ENCODE measurements at places on chromosomes 3 and 15.

GRCh38 chr15:21270474-21270873, 169.8 kb downstream of the POTEB3 start:
- no peak overlapping the region for H3K27ac ChIP-seq
- no peaks in the 10 kb centered on the region for H3K4me1 ChIP-seq
- no peak overlapping the region for H3K4me3 ChIP-seq
- DNase-seq = no peak
- no peaks in the 10 kb centered on the region for H3K36me3 ChIP-seq

GRCh38 chr15:86001200-86001599, 78.5 kb upstream of the AGBL1 start:
- peak; percentile 4 for DNase-seq
- H3K27me3 ChIP-seq = no peaks in the 10 kb centered on the region
- peaks cover 7% of the 10 kb centered on the region for H3K4me1 ChIP-seq
- no peaks in the 10 kb centered on the region for H3K36me3 ChIP-seq

GRCh38 chr15:32723171-32723948, 5.6 kb downstream of the GREM1 start:
- no peak overlapping the region for H3K4me3 ChIP-seq
- no peaks in the 10 kb centered on the region for H3K27me3 ChIP-seq
- H3K4me1 ChIP-seq = no peaks in the 10 kb centered on the region

- H3K4me1 ChIP-seq = peaks cover 5% of the 10 kb centered on the region
- H3K27me3 ChIP-seq = no peaks in the 10 kb centered on the region
- no peak overlapping the region for H3K27ac ChIP-seq
- no peaks in the 10 kb centered on the region for H3K36me3 ChIP-seq
Observed at GRCh38 chr3:142272200-142272891, 47.0 kb upstream of the GK5 start.

DNA sequence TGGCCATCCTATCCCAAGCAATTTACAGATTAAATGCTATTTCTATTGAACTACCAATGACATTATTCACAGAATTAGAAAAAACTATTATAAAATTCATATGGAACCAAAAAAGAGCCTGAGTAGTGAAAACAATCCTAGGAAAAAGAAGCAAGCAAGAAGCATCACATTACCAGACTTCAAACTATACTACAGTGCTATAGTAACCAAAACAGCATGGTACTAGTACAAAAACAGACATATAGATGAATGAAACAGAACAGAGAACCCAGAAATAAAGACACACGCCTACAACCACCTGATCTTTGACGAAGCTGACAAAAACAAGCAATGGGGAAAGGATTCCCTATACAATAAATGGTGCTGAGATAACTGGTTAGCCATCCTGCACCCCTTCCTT, 152.2 kb downstream of the TNIK start:
- H3K4me3 ChIP-seq = no peak overlapping the region
- DNase-seq = no peak
- peaks cover 37% of the 10 kb centered on the region for H3K4me1 ChIP-seq
- H3K27ac ChIP-seq = no peak overlapping the region
- H3K27me3 ChIP-seq = no peaks in the 10 kb centered on the region
- H3K36me3 ChIP-seq = no peaks in the 10 kb centered on the region

DNA sequence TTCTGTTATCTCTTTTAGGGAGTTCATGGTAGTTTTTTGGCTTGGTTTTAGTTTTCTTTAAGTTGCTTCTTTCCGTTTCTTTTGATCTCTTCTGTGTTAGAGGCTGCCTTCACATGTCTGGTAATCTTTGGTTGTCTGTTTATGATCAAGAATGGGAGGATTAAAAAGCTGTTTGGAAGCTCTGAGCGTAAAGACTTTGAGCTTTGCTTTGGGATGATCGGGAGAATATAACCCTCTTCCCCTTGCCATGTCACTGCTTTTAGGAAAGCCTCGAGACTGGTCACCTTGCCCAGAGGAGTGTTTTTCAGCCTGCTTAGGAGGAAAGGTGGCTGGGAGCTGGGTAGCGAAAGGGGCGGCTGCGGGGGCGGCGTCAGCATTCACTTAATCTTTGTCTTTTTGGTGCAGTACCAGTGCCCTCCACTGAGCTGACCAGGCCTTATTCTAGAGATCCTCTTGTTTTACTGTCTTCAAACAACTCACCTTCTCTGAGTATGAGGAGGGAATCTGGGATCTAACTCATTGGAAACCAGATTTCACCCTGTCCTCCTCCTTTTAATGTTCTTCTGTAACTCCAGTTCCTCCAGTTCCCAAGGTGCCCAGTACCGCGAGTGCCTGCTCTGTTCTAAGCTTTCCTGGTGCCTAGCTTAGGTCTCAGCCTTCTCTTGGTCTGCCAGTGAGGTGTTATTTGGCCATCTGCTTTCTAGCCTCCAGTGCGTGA, 15.5 kb downstream of the TATDN2 start:
- no peaks in the 10 kb centered on the region for H3K27me3 ChIP-seq
- H3K27ac ChIP-seq = 0 out of 2 replicates have a peak overlapping the region, but pooled peaks have one; percentile 5
- DNase-seq = peak; percentile 29
- no peak overlapping the region for H3K4me3 ChIP-seq

GRCh38 chr3:64091501-64091900, 68.2 kb upstream of the PSMD6 start:
- no peak overlapping the region for H3K4me3 ChIP-seq
- no peak overlapping the region for H3K27ac ChIP-seq
- no peaks in the 10 kb centered on the region for H3K4me1 ChIP-seq
- H3K27me3 ChIP-seq = no peaks in the 10 kb centered on the region
- H3K36me3 ChIP-seq = no peaks in the 10 kb centered on the region
- DNase-seq = no peak

GRCh38 chr3:75180235-75180944, 483.7 kb upstream of the FRG2C start:
- DNase-seq = no peak
- H3K4me1 ChIP-seq = no peaks in the 10 kb centered on the region
- H3K27ac ChIP-seq = no peak overlapping the region
- no peaks in the 10 kb centered on the region for H3K36me3 ChIP-seq
- no peak overlapping the region for H3K4me3 ChIP-seq

DNA sequence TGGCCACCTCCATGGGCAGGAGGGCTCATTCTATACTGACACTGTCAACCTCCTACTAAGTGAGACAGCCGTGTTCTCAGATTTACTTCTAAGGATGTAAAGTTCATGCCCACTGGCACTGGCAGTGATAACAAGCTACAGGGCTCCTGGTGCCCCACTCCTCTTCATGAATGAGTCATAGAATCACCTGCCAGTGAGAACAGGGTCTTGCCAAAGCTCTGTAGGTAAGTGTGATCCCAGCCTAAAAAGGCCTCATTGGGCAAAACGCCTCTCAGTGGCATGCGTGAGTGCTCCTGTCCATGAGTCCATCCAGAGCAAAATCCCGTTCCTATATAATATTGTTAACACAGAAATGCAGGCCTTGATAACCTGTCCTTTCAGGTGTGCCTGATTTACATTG, 17.4 kb downstream of the PXYLP1 start:
- H3K4me1 ChIP-seq = peaks cover 49% of the 10 kb centered on the region
- H3K27me3 ChIP-seq = no peaks in the 10 kb centered on the region
- no peak for DNase-seq
- no peak overlapping the region for H3K27ac ChIP-seq

DNA sequence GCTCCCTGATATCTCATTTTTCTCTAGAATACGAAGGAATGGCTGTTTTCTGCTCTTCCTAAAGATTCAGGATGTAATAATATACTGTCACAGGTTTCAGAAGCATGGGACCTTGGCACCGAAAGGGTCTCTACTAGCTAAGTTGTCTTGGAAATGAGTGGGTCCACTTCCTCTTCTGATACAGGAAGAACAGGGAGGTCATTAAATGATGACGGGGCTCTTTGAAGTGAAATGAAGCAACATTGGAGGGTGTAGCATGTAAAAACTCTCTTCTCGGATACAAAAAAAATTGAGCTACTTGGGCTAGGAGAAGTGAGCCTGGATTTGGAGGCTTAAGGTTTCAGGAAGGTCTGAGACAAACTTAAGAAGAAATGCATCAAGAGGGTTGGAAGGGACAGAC, 349.8 kb upstream of the TPRG1 start:
- DNase-seq = no peak
- H3K4me3 ChIP-seq = no peak overlapping the region
- no peaks in the 10 kb centered on the region for H3K27me3 ChIP-seq

- DNase-seq = no peak
- H3K27me3 ChIP-seq = no peaks in the 10 kb centered on the region
- peaks cover 55% of the 10 kb centered on the region for H3K4me1 ChIP-seq
- no peak overlapping the region for H3K27ac ChIP-seq
- no peak overlapping the region for H3K4me3 ChIP-seq
- H3K36me3 ChIP-seq = no peaks in the 10 kb centered on the region
Observed at GRCh38 chr3:32117320-32117719, 10.9 kb downstream of the GPD1L start.

- H3K4me1 ChIP-seq = no peaks in the 10 kb centered on the region
- H3K4me3 ChIP-seq = no peak overlapping the region
- no peak overlapping the region for H3K27ac ChIP-seq
Observed at GRCh38 chr15:23516866-23517265, 48.6 kb upstream of the MKRN3 start.

DNA sequence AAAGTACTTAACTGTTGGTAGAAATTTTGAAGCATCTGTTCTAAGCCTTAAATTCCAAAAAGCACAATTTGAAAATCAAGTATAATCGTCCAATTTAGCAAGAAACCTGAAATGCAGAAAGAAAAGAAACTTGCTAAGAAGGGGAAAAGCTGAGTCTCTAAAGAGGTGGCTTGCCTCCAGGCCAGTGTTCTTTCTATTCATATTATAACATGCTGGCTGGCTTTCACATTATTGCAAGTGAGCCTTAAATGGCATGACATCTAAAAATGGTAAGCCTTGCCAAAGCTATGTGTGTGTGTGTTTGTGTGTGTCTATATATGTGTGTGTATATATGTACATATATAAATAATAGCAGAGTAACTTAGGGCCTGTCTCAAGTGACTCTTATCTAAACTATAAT, 89.5 kb downstream of the FGF12 start:
- H3K36me3 ChIP-seq = no peaks in the 10 kb centered on the region
- no peaks in the 10 kb centered on the region for H3K4me1 ChIP-seq
- no peak for DNase-seq
- no peak overlapping the region for H3K4me3 ChIP-seq
- no peak overlapping the region for H3K27ac ChIP-seq

DNA sequence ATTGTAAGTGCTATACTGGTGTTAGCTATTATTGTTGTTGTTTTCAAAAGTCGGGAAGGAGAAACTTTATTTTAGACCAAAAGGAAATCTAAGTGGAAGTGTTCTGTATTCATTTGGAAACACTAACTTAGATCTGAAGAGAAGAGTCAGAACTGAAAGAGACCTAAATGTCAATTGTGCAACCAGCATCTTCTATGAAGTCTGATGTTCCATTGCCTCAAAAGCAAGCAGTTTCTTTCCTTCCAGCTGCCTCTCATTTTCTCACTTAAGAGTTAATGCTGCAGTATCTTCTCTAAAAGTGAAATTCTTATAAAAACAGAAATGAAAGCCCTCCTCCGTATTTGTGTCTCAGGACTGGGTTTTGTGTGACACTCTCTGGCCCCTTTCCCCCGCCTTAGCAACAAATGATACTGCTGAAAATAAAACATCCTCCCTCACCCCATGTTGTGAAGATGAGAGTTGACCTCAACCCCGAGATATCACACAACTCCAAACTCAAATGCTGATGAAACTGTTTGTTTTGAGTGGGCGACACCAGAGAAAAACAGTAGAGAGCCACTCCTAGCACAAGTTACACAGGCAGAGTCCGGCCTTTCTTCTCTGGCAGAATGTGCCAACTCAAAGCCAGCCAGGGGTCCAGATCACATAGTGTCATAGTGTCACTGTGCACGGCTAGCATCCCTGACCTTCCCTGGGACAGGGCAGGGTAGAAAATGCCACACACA, 48.9 kb downstream of the GLDN start:
- no peak for DNase-seq
- no peak overlapping the region for H3K27ac ChIP-seq
- no peaks in the 10 kb centered on the region for H3K4me1 ChIP-seq

DNA sequence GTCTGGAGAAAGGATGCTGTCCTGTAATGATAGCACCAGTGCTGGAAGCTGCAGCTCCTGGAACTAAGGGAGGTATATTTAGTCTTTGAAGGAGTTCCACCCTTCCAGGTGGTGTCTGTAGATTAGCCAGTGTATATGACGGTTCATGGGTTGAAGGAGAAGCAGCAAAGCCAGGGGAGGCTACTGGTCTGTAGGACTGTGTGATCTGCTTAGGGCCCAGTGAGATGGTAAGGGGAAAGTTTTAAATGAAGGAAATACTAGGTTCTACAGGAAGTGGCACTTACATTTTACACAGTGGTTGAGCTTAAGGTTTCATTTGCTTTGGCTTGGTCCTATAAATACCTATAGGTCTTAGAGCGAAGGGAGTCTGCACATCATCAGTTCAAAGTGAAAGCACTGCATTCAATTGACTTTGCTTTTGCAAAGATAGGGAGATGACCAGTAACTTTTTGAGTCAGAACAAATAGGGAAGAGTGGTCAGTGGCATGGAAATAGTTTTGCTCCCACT, 5.6 kb downstream of the SLC25A38 start:
- H3K4me1 ChIP-seq = peaks cover 40% of the 10 kb centered on the region
- 0 out of 2 replicates have a peak overlapping the region, but pooled peaks have one; percentile 14 for H3K27ac ChIP-seq
- no peaks in the 10 kb centered on the region for H3K27me3 ChIP-seq
- peaks cover 79% of the 10 kb centered on the region for H3K36me3 ChIP-seq
- H3K4me3 ChIP-seq = no peak overlapping the region
- DNase-seq = no peak

GRCh38 chr3:58799271-58799670, 132.7 kb upstream of the FAM3D start:
- H3K27ac ChIP-seq = no peak overlapping the region
- no peak overlapping the region for H3K4me3 ChIP-seq
- no peak for DNase-seq

DNA sequence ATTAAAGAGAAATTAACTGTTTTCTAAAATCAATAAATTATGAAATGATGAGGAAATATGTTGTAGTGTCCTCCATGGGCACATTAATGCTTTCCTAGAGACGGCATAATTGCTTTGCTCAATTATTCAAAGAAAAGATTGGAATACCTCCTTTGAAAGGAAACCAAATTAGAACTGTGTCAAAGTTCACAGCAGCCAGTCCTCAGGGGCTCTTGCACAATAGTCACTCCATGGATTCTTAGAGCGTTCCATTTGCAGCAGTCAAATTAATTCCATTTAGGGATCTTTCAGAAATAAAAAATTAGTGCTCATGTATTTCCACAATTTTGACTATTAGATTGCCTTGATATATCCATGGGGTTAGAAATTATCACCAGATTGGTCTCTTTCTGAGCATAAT, 841.6 kb upstream of the DPPA4 start:
- H3K4me3 ChIP-seq = no peak overlapping the region
- no peak overlapping the region for H3K27ac ChIP-seq
- H3K36me3 ChIP-seq = no peaks in the 10 kb centered on the region
- no peak for DNase-seq
- no peaks in the 10 kb centered on the region for H3K27me3 ChIP-seq

DNA sequence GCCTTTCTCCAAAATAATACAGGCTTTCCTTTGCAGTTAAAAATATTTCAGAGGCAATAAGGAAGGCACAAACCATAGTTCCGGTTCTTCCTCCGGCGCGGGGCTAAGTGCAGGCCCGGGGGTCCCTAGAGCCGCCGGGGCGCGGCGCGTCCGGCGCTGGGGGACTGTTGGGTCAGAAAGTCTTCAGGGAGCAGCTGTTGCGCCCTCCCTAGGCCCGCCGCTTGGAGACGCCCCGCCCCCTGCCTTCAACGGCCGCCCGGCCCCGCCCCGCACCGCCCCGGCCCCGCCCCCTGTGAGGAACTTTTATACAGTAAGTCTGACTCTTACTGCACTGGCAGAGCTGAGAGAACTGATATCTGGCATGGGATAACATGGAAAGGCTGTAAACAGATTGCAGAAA, 283.1 kb upstream of the ARL6 start:
- H3K4me1 ChIP-seq = no peaks in the 10 kb centered on the region
- no peaks in the 10 kb centered on the region for H3K27me3 ChIP-seq
- no peaks in the 10 kb centered on the region for H3K36me3 ChIP-seq

- DNase-seq = no peak
- no peaks in the 10 kb centered on the region for H3K36me3 ChIP-seq
- H3K27ac ChIP-seq = no peak overlapping the region
- H3K4me1 ChIP-seq = no peaks in the 10 kb centered on the region
Observed at GRCh38 chr3:126126811-126127431, 43.0 kb upstream of the SLC41A3 start.

Data from DND-41 (cell line).